ENCODE measurements at places on chromosomes 6 and 20. TPM values are rescaled to one million over a fixed set of nuclear protein-coding genes. Genes with fewer than 3 reads are reported as not detected.

Gene GTSF1L
- total RNA-seq: 0.39 TPM

Gene TCP11
- total RNA-seq: not detected

Gene ENPP3
- 5.7 TPM for total RNA-seq

Gene METTL24
- not detected for total RNA-seq

Gene REM1
- total RNA-seq: not detected

Gene GSTA3
- total RNA-seq: not detected

Gene VGLL2
- not detected for total RNA-seq

Gene TAGAP
- total RNA-seq: 245 TPM

Gene CD109
- 29.3 TPM for total RNA-seq

Gene GABRR1
- total RNA-seq: not detected

Gene LAMA5
- 0.83 TPM for total RNA-seq

Gene HLA-DQB1
- 4.7 TPM for total RNA-seq

Gene DAAM2
- total RNA-seq: not detected

Gene CPXM1
- 0.76 TPM for total RNA-seq
